ENCODE measurements at places on chromosomes 11 and 22.

GRCh38 chr22:31588970-31589675 lies 72.9 kb downstream of the PISD start:
- DNase-seq = no peak

GRCh38 chr22:49936018-49936972 lies 17.9 kb downstream of the CRELD2 start:
- peak; percentile 100 for DNase-seq

- no peak for DNase-seq
Observed at GRCh38 chr11:68469122-68469521, 8.6 kb downstream of the PPP6R3 start.

DNA sequence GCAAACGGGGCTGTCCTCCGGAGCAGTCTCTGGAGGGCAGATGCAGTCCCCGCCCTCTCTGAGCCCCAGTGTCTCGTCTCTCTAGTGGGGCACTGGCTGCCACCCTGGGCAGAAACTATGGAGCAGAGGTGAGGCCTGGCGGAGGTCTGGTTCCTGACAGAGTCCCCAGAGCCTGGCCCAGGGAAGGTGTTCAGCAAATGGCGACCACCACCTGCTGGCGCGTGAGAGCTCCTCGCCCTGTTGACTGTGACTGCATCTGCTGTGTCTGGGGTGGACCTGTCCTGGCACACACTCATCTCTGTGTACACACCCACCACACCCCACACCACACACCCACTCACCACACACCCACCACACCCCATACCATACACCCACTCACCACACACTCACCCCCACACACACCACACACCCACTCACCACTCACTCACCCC lies 18.3 kb upstream of the TTLL12 start:
- peak; percentile 16 for DNase-seq

GRCh38 chr22:45683248-45683647 lies 11.6 kb downstream of the ATXN10 start:
- no peak for DNase-seq
